ENCODE measurements at places on chromosomes 7 and 10.

- DNase-seq: no peak
Measured at GRCh38 chr7:141362580-141363435, 188.4 kb upstream of the AGK start.

GRCh38 chr10:130037169-130037661 lies 73.1 kb upstream of the EBF3 start:
- no peak for DNase-seq

- DNase-seq: no peak
Measured at GRCh38 chr10:72852508-72852907, 41.0 kb upstream of the OIT3 start.

DNA sequence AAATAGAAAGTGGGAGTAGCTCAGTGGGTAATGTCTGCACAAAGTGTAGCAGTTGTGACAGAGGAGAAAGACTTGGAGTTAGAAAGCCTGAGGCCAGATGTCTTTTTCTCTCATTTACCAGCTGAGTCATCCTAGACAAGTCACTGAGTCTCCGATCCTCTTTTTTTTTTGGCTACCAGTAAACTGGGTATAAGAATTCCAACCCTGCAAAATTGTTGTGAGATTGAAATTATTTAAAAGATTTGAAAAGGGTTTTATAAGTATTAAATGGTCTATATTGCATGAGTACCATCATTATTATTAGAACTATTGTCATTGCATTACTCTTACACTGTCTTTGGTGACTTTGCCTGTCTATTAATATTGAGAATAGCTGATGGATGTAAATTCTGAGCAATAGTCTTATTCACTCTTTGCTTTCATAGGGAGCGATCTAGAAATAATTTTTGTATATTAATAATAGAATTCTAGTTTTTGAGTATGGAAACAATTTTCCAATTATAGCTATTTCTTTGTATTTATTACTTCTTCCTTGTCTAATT lies 74.0 kb downstream of the ARID5B start:
- no peak for DNase-seq

GRCh38 chr7:133003052-133003910 lies 78.6 kb downstream of the CHCHD3 start:
- DNase-seq: no peak

- no peak for DNase-seq
Measured at GRCh38 chr10:14681305-14681704, 93.4 kb downstream of the FAM107B start.

GRCh38 chr10:118439824-118440223 lies 97.7 kb upstream of the FAM204A start:
- DNase-seq: no peak

Data from stimulated activated naive CD8-positive, alpha-beta T cell treated with anti-CD3 and anti-CD28 coated beads, Interleukin-15, amount 100 ng/mL, for 72 hours (primary cell).